ENCODE measurements at places on chromosomes 3 and 15.

- peak; percentile 55 for DNase-seq
Observed at GRCh38 chr3:58049143-58049785, 41.0 kb downstream of the FLNB start.

DNA sequence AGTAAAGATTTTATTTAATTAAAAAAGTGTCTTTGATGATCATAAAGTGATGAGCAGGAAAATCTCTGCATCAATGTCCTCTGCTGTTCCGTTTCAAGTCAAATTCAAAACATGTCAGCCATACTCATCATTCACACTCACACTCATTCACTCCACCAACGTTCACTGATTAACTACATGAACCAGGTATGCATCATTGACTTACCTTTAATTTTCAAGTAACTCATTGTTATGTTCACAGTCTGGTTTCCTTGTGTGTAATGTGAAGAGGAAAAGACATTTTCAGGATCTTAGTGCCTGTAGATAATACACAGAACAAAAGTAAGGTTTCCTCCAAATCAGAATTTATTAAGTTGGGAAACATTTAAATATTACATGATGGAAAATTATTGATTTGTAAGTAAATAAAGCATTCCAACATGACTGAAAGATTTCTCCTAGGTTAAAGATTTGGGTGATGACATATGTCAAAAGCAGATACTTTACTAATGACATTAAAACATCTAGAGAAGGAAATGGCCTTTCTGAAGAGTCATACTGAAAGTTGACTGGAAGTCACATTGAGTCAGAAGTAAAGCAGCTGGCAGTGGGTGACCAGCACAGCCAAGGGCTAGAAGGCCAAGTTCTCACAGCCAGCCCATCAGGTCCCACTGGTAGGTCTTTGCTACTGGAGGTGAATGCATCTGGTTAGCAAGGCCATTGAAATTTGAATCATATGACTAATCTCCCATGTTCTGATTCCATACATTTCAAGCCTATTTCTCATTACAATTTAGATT is 251.9 kb downstream of the CDIN1 start:
- DNase-seq: peak; percentile 30

DNA sequence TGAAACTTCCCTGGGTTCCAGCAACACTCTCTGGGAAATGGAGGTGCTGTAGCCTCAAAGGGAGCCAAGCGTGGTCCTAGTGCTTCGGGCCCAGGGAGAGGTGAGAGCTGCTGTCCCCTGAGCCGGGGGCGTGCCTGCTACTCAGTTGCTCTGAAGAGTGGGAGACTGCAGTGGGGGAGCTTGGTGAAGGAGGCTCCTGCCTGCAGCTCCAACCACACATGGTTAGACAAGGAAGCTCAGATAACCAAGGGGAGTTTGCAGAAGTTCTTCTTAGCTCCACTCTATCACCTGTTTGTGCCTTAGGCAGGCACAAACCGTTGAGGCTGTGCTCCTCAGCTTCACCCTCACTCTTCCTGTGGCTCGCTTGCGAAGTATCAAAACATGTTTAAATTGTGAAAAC is 53.6 kb upstream of the TRPM1 start:
- no peak for DNase-seq

DNA sequence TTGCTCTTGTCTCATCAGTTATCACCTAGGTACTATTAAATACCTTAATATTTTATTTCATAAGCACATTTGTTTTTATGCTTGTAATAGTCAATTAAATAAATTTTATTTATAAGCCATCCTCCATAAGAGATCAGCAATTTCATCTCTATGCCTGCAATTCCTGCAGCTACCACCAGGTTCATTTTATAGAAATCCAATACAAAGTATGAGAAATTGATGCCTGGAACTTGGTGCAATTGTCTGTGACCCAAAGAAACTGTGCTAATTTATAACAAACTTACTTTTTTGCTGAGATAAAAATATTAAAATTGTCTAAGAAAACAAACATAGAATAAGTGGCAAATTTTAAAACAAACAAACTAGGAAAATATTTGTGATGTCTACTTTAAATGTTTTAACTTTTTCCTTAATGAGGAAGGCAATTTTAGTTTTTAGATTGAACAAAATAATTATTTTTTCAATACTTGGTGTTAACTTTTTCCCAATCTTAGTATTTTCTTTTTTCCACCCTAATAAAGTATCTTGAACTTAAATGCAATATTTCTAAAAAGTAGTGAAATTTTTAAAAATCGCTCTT is 1026.6 kb downstream of the ROBO1 start:
- DNase-seq: no peak

- DNase-seq: no peak
Observed at GRCh38 chr3:170869239-170869590, 780 bp downstream of the RPL22L1 start.

DNA sequence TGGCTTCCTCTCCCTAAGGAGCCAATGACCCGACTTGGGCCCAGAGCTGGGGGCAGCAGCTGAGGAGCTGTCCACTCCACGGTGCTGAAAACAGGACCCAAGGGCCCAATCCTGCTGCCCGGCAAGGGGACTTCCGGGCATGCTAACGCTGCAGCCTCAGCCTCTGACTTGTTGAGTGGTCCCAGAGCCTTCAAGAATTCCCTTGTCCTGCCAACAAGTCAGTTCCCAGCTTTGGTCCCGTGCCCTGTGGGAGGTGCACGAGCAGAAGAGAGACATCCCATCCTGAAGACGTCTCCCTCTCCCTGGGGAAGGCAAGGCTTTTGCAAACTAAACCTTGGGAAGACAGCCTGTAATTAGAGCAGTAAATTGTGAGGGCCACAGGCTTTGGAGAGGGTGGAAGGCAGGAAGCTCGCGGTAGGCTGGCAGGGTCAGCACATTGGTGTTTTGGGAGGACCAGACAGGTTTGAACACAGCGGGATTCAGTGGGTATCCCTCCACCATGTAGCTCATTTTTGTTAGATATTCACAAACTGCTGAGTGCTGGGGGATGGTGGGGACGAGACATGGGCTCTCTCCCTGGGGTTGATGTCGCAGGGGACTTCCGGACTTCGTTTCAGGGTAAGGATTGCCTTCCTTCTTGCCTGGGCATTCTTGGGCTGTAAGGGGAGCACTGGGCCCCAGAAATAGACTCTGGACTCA is 29.8 kb upstream of the PRR23E start:
- no peak for DNase-seq

GRCh38 chr15:67076147-67076843 is 10.9 kb downstream of the SMAD3 start:
- no peak for DNase-seq

GRCh38 chr15:77035999-77036471 is 34.9 kb downstream of the TSPAN3 start:
- DNase-seq: no peak

DNA sequence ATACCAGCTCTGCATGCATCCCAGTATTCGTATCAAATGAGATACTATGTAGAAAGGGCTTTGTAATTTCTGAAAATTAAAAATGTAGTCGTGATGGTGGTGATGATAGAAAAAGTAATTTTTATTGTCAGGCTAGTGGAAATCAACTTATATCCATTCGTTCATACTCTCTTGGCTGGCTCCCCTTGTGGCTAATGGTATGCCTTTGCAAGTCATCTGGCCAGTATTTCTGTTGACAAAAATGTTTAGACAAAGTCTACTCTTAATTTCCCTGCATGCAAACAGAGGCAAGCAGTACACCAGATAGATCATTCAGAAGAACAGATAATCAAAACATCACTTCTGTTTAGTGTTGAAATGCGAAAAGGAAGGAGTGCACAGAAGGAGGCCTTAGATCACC is 49.6 kb upstream of the DUT start:
- no peak for DNase-seq

DNA sequence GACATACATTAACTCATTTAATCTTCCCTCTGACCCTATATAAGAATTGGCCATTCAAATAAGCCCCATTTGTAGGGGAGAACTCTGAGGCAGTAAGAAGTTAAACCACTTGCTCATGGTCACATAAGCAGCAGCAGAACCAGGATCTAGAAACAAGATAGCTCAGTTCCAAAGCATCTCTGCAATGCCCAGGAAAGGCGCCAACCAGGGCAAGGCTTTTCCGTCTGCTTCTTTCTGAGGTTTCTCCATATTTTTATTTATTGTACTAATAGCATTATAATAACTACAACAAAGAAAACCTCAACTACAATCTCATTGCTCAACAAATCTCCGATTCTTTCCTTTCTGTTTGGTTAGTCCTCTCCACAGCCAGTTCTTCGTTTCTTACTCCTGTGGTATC is 4.3 kb upstream of the UBE2E2 start:
- no peak for DNase-seq

DNA sequence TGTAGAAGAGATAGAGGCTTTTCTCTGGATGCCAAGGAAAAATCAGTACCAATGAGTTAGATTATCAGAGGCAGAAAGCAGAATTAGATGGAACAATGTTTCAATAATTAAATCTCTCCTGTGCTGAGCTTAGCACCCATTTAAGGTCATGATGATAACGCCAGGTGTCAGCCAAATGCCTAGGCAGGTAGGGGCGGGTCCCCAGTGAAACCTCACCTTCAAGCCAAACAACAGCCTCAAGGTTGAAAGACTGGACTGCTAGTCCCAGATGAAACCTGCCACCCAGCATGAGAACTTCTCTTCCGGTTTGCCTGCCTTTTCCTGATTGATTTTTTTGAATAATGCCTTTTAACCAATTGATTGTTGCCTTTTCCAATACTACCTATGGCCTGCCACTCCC is 363.0 kb downstream of the PLOD2 start:
- DNase-seq: no peak

GRCh38 chr3:140748903-140749302 is 71.0 kb downstream of the TRIM42 start:
- no peak for DNase-seq

DNA sequence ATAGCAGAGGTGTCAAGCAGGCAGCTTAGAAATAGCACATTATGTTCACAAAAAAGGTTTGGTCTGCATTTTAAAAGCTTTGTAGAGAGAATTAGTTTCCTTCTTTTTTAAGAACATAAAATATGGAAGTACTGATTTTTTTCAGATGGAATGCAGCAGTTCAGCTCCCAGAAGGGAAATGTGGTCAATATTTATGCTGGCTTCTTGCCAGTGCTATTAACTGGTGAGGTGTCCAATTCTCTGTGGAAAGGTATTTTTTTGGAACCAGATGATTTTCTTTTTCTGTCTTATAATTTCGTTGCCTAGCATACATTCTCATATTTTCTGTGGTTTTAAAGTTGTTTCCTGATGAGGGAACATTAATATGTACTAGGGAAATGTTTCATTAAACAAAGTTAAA is 211.4 kb upstream of the ZNF385D start:
- DNase-seq: no peak

DNA sequence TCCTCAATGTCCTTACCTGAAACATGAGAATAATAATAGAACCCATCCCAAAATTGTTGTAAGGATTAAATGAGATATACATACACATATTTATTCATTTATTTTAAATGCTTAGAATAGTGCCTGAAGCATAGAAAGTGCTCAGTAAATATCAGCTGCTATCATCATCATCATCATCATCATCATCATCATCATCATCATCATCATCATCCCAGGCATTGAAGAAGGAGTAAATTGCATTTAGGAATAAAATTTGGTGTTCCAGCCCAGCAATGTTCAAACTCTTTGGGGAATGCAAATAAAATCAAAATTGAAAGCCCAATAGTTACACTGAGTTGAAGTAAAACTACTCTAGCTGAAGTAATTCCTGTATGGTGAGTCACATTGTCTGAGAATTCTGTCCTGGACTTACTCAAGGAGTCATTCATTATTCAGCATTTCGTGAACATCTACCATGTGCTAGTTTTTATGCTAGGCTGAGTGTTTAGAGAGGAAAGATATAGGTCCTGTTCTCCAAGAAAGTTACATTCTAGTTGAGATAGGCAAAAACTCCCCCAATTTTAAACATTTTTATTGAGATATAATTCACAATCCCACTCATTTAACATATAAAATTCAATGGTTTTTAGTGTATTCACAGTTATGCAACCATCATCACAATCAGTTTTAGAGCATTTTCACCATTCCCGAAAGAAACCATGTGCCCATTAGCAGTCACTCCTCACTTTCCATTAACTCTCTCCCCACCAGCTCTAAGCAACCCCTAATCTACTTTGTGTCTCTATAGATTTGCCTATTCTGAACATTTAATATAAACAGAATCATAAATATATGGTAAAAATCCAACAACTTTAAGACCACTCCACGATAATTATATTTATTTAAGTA is 107.2 kb downstream of the FRMD5 start:
- DNase-seq: peak; percentile 33

GRCh38 chr3:11523572-11524101 is 120.1 kb downstream of the VGLL4 start:
- DNase-seq: no peak

DNA sequence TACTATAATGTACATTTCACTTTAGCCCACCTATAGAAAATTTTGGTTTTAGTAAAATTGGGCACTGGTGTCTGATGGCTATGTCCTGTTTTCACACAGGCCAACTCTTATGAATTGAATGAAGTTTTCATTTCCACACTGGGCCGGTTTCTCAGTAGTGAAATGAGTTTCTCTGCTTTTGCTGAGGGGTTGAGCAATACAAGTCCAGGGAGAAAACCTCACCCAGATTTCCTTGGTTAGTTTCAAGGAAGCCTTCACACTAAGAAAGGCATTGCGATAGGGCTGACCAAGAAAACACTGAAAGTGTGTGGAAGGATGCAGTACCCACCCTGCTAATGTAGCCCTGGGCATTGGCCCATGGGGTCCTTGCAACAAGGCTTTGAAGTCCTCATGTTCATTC is 331.5 kb upstream of the CFAP20DC start:
- no peak for DNase-seq

DNA sequence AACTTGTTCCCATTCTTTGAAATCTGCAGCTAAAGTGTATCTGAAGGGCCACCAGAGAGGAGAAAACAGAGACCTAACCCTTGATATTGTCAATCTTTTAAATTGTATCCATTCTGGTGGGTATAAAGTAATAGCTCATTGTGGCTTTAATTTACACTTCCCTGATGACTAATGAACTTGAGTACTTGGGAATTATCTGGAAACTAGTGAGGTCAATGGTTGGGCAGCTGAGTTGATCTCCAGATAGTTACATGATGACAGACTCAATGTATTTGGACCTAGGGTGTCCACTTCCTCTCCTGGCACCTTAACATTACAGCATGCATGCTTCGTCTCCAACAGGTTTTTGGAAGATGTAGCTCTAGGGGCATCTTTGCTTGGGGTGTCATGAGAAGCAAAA is 195.2 kb downstream of the PDCD6IP start:
- DNase-seq: no peak

- no peak for DNase-seq
Observed at GRCh38 chr3:33881156-33882064, 83.0 kb downstream of the PDCD6IP start.

GRCh38 chr15:58525991-58526421 is 94.2 kb downstream of the LIPC start:
- no peak for DNase-seq

- DNase-seq: peak; percentile 40
Observed at GRCh38 chr3:149970716-149971402, at the start of gene PFN2. Gene PFN2 (minus strand): TSS chr3:149970895. CDS start chr3:149970856, 39 bp downstream.

All from H54 (cell line).